Daoy (cell line): ENCODE measurements at places on chromosomes 12 and 14.

DNA sequence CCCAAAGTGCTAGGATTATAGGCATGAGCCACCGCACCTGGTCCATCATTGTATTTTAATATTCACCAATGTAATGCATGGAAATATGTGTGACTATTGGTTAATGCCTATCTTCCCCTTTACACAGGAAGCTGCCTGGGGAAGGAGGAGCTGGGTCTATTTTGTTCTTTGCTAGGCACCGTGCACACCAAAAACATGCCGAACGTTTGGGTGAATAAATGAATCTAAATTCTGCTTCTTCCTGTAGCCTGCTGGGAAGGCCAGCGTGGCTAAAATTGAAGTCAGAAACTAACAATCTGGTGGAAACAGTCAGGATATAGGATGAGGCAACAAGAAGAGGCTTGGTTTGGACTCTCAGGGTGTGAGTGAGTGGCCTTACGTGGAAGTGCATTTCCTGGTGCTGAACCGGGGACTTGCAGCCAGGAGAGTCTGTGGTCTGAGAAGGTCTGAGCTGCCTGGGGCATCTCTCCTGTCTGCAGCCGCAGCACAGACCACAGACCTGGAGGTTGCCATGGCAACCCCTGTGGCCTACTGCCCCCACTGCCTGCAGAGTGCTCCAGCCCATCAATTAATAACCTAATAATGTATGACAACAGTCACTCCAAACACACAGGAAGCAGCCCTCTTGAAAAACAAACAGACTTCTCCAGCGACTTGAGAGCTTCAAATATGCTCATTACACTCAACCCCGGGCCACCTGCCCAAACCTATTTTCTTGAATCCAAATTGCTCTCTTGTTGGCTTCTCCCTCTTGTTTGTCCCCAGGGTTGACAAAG, 5.5 kb upstream of the GPR68 start:
- peak; percentile 75 for DNase-seq

DNA sequence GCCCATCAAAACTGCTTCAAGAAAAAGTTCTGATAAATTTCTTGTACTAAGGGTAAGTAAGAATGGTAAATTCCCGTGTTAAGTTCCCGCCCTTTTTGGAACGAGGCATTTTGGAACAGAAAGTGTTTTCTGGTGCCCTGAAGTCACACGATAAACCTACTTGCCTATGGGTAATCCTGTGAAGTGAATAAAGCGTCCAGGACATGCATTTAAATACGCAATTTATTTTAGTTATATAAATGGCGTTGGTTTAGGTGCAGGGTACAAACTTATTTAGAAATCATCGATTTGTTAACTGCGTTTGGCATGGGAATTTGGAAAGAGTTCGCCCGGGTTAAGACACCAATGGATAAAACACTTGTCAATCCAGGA, 715 bp upstream of the RAP1B start:
- DNase-seq, result peak; percentile 47

GRCh38 chr12:97967831-97968230, 505.2 kb downstream of the RMST start:
- no peak for DNase-seq

GRCh38 chr12:81492131-81492720, 266.9 kb downstream of the PPFIA2 start:
- no peak for DNase-seq

DNA sequence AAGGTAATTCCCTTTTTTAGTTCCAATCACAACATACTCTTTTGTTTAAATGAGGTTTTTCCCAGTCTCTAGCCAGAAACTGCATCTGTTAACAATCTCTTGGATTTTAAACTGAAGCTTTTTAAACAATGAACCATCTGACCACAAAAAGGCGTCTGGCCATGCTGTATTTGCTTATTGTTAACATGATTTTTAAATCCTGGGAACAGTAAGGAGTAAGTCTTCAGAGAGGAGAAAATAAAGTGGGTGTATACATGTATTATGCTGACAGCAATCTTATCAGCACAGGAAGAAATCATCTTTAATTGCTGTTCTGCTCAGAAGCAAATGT, 106.2 kb downstream of the DAAM1 start:
- no peak for DNase-seq

GRCh38 chr14:99146616-99147365, 125.2 kb downstream of the BCL11B start:
- no peak for DNase-seq

GRCh38 chr14:51008446-51008845, 64.2 kb upstream of the PYGL start:
- no peak for DNase-seq
